ENCODE measurements at places on chromosomes 16 and 17. TPM values are rescaled to one million over a fixed set of nuclear protein-coding genes. Genes with fewer than 3 reads are reported as not detected.

GRCh38 chr16:78656887-78657286, 557.4 kb downstream of the WWOX start:
- no peak for DNase-seq

DNA sequence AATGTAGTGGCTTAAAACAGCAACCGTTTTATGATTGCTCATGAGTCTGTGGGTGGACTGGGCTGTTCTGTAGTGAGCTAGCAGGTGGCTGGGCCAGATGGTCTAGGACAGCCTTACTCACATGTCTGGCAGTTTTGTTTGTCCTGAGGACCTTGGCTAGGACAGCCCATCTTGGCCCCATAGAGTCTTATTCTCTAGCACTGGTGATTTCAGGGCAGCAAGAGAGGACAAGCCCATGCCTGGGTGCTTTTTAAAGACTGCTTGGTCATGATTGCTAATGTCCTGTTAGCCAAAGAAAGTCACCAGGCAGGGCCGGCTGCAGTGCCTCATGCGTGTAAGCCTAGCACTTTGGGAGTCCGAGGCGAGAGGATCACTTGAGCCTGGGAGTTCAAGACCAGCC, 139.8 kb downstream of the KATNIP start:
- DNase-seq, result no peak

GRCh38 chr16:19085679-19086200, 18.3 kb downstream of the COQ7 start:
- no peak for DNase-seq

DNA sequence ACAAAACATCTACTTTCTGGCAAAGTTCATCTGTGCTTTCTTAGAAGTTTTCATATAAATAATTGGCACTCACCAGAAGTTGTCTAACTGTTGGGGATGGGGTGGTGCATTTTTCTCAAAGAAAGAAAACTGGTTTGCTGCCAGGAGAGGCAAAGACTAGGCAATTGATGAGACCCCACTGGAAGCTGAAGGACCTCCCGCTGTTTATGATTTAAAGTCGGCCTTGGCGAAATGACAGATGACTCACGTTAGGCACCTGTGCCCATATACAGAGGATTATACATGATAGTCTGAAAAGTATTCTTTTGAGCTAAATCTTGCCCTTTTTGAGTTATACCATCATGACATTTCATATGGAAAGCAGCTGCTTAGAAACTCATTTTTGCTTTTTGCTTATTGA, 193.0 kb upstream of the ZFHX3 start:
- DNase-seq, result no peak

DNA sequence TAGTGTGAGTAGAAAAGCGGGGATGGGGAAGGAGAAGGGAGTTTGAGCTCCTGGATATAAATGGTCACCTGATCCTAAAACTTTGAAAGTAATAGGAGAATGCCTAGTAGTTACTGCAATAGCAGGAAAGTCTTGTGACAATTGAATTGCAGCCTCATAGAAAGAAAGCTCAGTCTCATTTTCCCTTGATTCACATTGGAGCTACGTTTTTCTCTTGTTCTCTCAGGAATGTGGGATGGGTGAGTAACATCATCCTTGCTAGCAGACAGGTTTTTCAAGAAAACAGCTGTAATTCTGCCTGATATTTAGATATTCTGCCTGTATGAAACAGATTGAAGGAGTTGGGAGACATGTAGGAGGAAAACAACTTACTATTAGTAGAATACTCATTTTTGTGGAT, 25.3 kb downstream of the SF3B3 start:
- no peak for DNase-seq

GRCh38 chr16:84821728-84822689, 2.2 kb downstream of the CRISPLD2 start:
- no peak for DNase-seq

GRCh38 chr17:40598619-40599467, 33.6 kb upstream of the CCR7 start:
- peak; percentile 56 for DNase-seq

DNA sequence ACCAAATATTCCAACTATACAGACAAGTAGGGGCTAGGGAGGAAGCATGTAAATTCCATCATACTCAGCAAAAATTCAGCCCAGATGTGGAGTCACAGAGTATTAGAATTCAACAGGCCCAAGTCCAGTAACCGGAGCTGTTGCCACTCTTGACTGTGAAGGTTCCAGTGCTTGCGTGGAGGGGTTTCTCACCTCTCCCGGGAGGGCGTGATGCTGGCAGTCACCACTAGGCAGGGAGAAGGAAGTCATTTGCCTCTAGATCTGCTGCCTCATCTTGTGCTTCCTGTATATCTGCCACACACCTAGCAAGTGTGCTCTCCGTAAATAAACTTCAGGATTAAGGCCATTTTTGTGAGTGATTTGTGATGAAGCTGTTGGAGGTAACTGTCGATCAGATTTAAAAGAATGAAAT, 1.0 kb upstream of the CKLF start:
- peak; percentile 54 for DNase-seq

GRCh38 chr17:47949197-47949759, 7.9 kb downstream of the PNPO start:
- DNase-seq, result peak; percentile 76

GRCh38 chr17:13953841-13954240, 115.5 kb upstream of the COX10 start:
- DNase-seq, result no peak

DNA sequence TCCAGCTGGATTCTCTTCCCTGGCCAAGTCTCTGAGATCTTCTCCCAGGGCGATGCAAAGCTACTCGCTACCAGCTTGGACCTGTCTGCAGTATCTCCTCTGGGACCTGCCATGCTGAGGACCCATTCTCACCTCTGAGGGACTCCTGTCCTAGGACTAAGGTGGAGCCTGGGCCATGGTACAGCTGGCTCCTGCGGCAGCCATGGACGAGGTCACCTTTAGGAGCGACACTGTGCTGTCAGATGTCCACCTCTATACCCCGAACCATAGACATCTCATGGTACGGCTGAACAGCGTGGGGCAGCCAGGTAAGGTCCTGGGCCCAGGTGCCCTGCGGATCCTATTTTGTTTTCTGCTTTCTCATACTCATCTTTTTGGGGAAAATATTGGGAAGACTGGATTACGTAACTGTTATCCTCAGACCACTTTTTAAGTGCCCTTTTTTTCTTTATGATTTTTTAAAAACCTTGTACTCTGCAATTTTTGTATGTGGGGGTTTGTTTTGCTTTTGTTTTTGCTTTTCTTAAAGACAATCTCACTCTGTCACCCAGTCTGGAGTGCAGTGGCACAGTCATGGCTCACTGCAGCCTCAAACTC, 4.1 kb downstream of the METTL22 start:
- DNase-seq, result no peak

- DNase-seq, result no peak
These were observed 7.7 kb upstream of the NLRP1 start for GRCh38 chr17:5591966-5592365.

- no peak for DNase-seq
These were observed 23.1 kb downstream of the LITAFD start for GRCh38 chr16:8905168-8905762.

GRCh38 chr16:53457670-53458069, 23.4 kb downstream of the RBL2 start:
- peak; percentile 80 for DNase-seq

- no peak for DNase-seq
These were observed 223.1 kb upstream of the MAF start for GRCh38 chr16:79823639-79824038.

DNA sequence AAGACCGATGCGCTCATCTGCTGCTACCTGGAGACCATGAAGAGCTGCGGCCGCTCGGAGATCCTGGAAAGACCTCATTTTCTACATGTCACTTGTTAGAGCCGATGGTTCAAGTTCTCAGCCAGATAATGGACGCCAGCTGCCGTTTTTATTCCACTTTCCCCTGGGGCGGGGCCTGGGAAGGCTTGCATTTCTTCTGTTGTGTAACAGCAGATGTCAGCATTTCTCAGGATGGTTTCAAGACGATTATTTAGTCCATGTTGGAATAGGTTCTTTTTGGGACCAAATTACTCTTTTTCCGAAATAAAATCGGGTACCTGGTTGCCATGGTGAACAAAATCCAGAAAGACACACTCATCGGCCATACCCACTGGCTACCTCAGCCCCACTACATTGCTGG, 1418.3 kb downstream of the CDH11 start:
- DNase-seq, result no peak

GRCh38 chr17:63645775-63646487, 23.7 kb downstream of the MAP3K3 start:
- no peak for DNase-seq

- no peak for DNase-seq
These were observed 23.2 kb upstream of the ARHGAP17 start for GRCh38 chr16:25038239-25038954.

- DNase-seq, result peak; percentile 16
These were observed 18.6 kb upstream of the PITPNM3 start for GRCh38 chr17:6574687-6575595.

GRCh38 chr16:90022209-90023077, 3.2 kb upstream of the DBNDD1 start:
- peak; percentile 83 for DNase-seq

DNA sequence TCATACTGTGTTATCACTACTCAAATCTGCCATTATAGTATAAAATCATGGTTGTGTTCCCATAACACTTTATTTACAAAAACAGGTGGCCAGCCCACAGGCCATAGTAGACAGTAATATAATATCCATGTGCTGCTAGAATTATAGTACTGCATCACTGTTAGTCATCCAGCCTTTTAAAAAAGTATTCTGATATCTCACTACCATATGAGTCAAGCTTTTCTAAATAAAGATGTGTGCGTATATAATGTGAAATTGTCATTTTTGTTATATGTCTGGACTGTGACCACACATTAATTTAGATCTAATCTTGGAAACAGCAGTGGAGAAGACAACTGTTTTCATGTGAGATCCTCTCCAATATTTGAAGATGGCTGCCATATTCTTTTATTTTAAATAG, 1049.1 kb upstream of the GOT2 start:
- no peak for DNase-seq

- DNase-seq, result no peak
These were observed 656 bp upstream of the PRR29 start for GRCh38 chr17:63997341-63998048.

- no peak for DNase-seq
These were observed 69.5 kb downstream of the USP31 start for GRCh38 chr16:23079675-23080301.

GRCh38 chr17:37276475-37276874, 99.3 kb upstream of the C17orf78 start:
- no peak for DNase-seq

GRCh38 chr17:5962371-5962770, 107.8 kb upstream of the WSCD1 start:
- no peak for DNase-seq

- no peak for DNase-seq
These were observed 1.4 kb downstream of the MYO18A start for GRCh38 chr17:29178750-29179231.

DNA sequence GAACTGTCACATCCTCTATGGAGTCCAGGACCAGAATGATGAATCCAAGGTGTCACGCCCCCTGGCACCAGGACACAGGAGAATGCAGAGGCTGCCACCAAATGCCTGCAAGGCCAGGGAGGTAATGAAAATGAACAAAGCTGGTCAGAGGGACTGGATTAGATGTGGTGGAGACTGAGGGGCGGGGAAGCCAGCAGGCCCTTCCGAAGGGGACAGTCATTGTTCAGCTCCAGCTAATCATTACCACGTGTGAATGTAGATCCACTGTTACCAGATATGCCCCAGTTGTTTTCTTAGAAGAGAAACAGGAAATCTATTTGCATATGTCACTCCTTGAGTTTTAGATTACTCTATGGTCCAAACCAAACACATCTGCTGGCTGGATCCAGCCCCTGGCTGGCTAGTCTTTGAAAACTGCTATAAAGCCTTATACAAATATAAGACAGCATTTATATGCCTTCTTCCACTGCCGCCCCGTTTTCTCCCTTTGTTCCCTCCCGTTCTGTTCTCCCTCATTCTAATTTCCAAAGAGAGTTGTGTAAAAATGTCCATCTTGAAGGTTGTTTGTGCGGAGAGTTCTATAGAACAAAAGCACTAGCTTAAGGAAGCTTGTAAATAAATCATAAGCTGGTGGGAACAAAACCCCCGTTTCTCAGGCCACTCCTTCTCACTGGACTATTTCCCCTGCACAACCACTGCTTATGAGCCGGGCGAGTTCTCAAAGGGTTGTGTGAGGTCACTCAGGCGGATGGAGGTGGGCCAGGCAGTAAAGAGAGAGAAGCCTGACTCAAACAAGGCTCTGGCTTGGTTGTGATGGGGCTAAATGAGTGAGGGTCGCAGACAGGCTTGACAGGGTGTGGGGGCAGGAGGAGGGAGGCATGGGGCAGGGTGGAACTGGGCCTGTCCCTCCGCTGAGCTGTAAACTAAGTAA, 14.2 kb downstream of the CRYM start:
- DNase-seq, result no peak

DNA sequence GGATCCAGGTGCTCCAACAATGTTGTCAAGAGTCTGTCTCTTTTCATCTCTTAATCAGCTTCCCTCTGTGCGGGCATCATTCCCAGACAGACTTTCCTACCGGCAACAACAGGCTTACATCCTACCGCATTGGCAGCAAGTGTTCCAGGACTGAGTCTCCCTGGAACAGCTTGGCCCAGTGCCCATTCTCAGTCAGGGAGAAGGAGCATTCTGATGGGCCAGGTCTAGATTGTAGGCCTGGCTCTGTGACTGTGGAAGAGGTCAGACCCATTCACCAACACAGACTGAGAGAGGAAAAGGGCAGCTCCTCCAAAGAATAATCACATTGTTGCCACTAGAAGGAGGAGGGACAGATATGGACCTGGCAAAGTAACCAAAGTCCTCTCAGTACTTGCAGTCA, 68.1 kb upstream of the TMEM132E start:
- no peak for DNase-seq

KRT9 gene
- total RNA-seq, result not detected

OR1A1 gene
- total RNA-seq, result not detected

MON1B gene
- 70.1 TPM for total RNA-seq

ADAM11 gene
- 0.52 TPM for total RNA-seq

LDHD gene
- total RNA-seq, result 0.26 TPM

CPD gene
- 35.3 TPM for total RNA-seq

TMEM238L gene
- not detected for total RNA-seq

TEKT5 gene
- not detected for total RNA-seq

RNU2-1 gene
- total RNA-seq, result 6,685 TPM

KRTAP4-3 gene
- not detected for total RNA-seq

NOD2 gene
- total RNA-seq, result 7.3 TPM

HBA2 gene
- total RNA-seq, result 0.59 TPM

CACNG5 gene
- total RNA-seq, result not detected

CDRT15L2 gene
- not detected for total RNA-seq

RGS11 gene
- 0.29 TPM for total RNA-seq

PROCA1 gene
- 4.4 TPM for total RNA-seq

EVPLL gene
- not detected for total RNA-seq

KIF2B gene
- not detected for total RNA-seq

PRR15L gene
- not detected for total RNA-seq

CDR2L gene
- 1.3 TPM for total RNA-seq

All from activated T-helper 1 cell treated with anti-CD3 and anti-CD28 coated beads, Interleukin-12 subunit alpha, Interleukin-12 subunit beta, Interleukin-2, Interleukin-4 antibody, amounts not matched to agents 30 ng/mL and 10 ng/mL and 1 ng/mL, durations not matched to agents 14 hours and 24 hours and 36 hours (primary cell).